ENCODE measurements at places on chromosomes 4 and X.

GRCh38 chr4:46804781-46805413 lies 104.1 kb downstream of the COX7B2 start:
- no peak for DNase-seq

DNA sequence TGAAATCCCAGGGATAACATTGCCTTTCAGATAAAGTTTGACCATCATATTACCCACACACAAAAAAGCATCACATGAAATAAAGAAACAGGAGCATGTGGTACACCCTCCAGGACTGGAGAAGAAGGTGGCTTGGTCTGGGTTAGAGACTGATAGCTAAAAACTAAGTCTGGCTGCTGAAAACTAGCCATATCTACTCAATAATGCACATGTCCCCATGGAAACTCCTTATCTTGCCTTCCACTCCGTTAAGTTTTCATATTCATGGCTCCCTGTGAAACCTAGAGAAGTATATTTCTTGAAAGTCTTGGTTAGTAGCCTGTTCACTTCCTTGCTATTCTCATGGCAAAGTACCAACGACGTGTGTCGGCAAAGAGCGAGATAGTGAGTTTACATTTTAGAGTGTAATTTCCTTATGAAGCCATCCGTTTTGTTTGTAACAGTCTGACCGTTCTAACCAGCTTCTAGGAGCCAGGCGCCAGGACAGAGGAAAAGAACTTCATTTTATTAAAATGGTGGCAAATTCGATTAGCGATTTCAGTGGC lies 6.7 kb upstream of the DCTD start:
- DNase-seq = no peak

GRCh38 chrX:10199212-10199611 lies 42.4 kb downstream of the CLCN4 start:
- no peak for DNase-seq

DNA sequence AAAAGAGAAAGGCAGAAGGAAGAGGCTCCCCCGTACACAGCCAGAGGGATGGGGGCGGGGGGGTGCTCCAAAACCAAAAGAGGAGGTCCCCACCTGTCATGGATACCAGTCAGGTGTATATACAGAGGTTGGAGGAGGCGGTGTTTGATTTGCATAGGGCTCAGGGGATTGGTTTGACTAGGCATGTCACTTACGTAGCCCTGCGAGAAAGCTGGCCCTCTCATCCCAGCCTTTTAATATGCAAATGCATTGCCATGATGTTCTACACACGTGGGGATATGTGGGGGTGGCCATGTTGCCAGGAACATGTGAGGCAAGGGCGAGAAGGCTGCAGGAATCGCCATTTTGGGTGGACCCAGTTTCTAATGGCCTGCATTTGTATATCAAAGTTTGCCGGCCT lies 38.6 kb downstream of the TMEM150C start:
- DNase-seq = no peak

DNA sequence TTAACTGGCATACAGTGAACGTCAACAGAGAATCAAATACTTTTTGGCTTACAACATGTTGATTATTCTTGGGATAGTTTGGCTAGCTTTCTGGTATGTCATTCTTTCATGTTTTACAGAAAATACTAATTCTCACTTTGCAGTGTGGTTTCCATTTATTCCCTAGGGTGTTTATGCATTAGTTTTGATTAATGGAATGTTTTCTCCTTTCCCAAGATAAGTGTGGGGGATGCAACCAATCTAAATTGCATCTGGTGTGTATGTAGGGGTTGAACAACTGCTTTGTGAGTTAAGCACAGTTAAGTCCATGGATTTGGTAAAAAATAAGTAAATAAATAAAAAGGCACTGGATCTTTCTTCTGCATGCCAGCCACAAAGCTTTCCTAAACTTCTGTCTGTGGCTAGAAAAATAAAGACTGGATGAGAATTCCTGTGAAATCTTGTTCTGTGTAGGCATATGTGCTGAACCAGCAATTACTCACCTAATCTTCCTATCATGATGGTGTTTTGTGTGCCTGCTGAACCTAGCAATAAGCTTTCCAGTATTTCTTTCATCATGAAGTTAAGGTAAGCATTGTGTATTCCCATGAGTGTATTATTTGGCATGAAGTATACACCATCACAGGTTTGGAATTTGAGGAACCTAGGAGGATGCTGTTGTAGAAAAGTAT lies 50.6 kb upstream of the TENM3 start:
- no peak for DNase-seq

GRCh38 chr4:107854356-107855022 lies 29.8 kb downstream of the SGMS2 start:
- DNase-seq = no peak

GRCh38 chr4:41572956-41573355 lies 35.0 kb downstream of the LIMCH1 start:
- no peak for DNase-seq

GRCh38 chrX:86028681-86029080 lies 18.7 kb downstream of the CHM start:
- no peak for DNase-seq

DNA sequence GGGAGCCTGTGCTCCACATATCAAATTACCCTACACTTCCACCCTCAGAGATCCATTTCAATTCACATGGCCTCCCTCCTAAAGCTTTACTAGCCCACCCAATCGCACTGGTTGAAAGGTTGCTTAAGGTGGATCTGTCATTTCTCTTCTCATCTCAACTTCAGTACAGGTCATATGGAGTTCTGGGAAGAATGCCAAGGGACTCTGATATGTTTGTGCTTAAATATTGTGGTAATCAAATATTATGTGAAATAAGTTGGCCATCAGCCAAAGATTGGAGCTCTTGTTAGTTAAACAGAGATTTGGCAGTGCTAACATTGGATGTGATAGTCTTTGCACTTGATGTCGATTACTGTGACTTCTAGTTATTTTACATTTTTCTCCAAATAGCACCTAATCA lies 20.5 kb downstream of the SEPTIN6 start:
- DNase-seq = no peak

GRCh38 chr4:56307423-56307822 lies 79.9 kb downstream of the AASDH start:
- no peak for DNase-seq

- no peak for DNase-seq
Observed at GRCh38 chr4:167025670-167026069, 208.6 kb downstream of the SPOCK3 start.

- DNase-seq = no peak
Observed at GRCh38 chrX:9538544-9539045, 73.7 kb downstream of the TBL1X start.

DNA sequence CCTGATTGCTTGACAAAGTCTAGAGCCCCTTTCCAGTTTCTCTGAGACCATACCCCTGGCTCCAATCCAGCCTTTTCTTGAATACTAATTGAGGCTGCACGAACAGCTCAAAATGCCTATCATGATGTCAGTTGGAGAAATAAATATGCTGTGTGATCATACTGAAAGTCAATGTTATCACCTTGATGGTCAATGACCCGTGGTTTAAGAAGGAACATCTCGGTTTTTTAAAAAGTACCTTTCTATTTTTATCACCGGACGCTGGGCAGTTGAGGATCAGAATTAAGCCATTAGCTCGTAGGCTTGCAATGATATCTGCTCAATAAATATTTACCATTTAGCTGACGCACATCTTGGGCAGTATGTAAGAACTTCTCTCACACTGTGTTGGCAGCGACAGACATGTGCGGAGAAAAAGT lies 852 bp upstream of the WDR44 start:
- no peak for DNase-seq

DNA sequence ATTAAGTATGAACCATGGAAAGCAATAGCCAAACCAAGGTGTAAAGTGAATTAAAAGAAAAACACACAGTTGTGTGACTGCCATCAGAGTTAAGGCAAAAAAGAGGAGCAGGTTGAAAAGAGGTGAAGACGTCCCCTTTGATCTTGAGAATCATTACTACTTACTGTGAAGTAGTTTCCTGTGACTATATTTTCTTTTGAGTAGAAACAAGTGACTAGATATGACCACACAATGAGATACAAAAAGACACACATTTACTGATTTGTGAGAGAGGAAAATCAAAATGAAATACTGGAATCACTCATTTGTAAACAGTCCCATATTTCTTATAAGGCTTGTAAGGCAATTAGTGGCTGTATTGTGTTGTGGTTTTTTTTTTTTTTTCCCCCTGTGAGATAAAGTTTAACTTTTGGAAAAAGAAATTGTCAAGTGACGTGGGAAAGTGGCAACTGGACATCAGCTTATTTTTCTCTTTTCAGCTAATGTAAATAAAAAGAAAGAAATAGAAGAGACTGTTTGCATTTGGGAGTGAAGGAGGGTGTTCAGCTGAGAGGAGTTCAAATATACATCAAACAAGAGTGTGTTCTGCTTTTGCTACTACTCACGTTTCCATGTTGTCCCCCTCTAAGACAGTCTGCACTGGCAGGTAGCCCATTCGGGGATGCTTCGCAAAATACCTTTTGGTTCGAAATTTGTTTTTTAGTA lies 106.4 kb upstream of the FTHL17 start:
- DNase-seq = no peak

- no peak for DNase-seq
Observed at GRCh38 chr4:98374643-98375042, 113.5 kb downstream of the RAP1GDS1 start.

- DNase-seq = no peak
Observed at GRCh38 chr4:11801466-11802446, 373.1 kb upstream of the HS3ST1 start.

GRCh38 chr4:48329976-48330375 lies 11.4 kb upstream of the SLAIN2 start:
- no peak for DNase-seq

DNA sequence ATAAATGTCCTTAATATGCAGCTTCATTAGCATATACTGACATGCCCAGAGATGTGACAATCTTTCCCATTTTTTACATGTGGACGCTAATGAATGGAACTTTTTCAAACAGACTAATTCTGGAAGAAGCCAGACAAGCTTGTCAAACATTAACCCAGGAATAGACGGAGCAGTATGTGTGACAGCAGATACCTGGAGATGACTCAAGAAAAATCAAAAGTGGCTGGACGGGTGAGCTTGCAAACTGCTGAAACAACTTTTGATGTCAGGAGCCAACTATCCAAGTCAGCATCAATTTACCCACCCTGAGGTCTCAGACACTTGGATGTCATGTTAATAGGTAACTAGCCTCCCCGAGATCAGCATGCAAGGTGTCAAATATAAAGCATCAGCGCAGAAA lies 183.0 kb downstream of the PACRGL start:
- DNase-seq = no peak

- no peak for DNase-seq
Observed at GRCh38 chrX:11949291-11949690, 189.0 kb upstream of the FRMPD4 start.

GRCh38 chrX:41475191-41475590 lies 28.0 kb downstream of the NYX start:
- no peak for DNase-seq

- DNase-seq = no peak
Observed at GRCh38 chr4:174324236-174324635, 40.5 kb downstream of the CEP44 start.

- DNase-seq = no peak
Observed at GRCh38 chrX:120308959-120309872, 2.0 kb downstream of the TMEM255A start.

GRCh38 chrX:12844319-12844718 lies 22.6 kb upstream of the TLR7 start:
- DNase-seq = no peak

- no peak for DNase-seq
Observed at GRCh38 chrX:74318672-74319071, 14.7 kb downstream of the ZCCHC13 start.

Data from 8988T (cell line).